ENCODE measurements at places on chromosomes 13 and 19. TPM values are rescaled to one million over a fixed set of nuclear protein-coding genes. Genes with fewer than 3 reads are reported as not detected.

DNA sequence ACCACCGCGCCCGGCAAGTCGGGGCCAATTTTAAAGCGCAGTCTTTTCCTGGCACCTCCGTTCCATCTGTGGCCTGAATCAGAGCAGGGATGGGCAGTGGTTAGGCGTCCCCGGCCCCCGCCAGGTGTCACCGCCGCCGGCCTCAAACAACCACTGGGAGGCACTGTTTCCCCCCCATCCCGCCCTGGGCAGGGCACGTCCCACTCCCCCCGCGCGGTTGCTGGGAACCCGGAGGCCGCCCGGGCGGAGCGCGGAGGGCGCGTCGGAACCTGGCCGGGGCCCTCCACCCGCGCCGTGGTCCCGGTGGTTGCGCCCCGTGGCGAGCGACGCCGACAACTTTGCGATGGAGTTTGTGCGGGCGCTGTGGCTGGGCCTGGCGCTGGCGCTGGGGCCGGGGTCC, at the start of gene GRIN3B:
Gene GRIN3B, plus strand, starts transcription at position 325 of the 400 bp plus-strand sequence. Its CDS starts 19 bp downstream, at position 344.
- DNase-seq = peak; percentile 38

DNA sequence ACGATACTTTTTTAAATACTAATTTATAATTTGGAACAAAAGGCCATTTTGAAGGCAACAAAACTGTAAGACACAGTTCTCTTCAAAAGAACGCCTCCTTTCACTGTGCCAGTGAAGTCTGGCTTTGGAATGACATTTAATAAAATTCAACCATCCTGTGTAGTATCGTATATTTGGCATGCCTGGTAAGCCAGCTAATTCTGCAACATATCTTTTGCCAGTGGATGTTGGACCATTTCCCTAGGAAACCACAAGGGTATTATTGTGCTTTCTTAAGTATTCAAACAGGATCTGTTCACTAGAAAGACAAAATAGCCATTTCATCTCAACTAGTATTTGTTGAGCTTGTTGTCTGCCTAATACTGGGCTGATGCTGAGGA, 111.6 kb downstream of the RGCC start:
- DNase-seq = peak; percentile 48

- DNase-seq = no peak
These were observed 6.2 kb downstream of the PHLDB3 start for GRCh38 chr19:43498233-43498842.

- no peak for DNase-seq
These were observed 213.2 kb upstream of the SOX1 start for GRCh38 chr13:111853721-111854120.

DNA sequence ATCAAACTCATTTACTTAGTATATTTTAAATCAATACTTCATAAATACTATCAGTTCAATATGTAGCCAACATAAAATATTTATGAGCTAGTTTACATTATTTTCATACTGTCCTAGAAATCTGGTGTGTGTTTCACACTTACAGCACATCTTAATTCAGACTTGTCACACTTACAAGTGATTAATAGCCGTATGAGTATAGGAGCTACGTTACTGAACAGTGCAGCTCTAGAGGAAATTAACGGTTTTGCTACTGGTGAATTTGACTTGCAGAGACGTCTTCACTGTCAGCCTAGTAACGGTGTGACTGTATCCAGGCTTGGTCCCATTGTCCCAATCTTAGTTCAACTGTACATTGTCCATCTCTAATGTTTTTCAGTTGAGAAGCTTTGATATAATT, 33.7 kb upstream of the POSTN start:
- no peak for DNase-seq

The FGF14 gene
- total RNA-seq = 0.28 TPM

- DNase-seq = no peak
These were observed 5.8 kb downstream of the UQCR11 start for GRCh38 chr19:1599460-1599846.

DNA sequence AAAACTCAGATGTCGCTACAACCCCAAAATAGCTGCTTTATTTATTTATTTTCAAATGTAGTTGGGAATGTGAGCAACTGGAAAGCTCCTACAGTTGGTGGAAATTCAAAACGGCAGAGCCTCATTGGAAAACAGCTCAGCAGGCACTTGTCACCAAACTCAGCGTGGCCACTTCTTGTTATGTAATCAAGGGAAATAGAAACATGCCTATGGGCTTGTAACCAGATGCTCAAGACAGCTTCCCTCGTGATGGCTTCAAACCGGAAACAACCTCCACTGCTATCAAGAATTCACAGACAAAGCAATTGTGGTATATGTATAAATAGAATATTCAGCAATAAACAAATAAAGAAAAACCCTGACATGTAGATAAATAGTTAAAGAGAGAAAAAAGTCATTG, 627.8 kb upstream of the SLC10A2 start:
- DNase-seq = no peak

The KIR2DL1 gene
- total RNA-seq = not detected

DNA sequence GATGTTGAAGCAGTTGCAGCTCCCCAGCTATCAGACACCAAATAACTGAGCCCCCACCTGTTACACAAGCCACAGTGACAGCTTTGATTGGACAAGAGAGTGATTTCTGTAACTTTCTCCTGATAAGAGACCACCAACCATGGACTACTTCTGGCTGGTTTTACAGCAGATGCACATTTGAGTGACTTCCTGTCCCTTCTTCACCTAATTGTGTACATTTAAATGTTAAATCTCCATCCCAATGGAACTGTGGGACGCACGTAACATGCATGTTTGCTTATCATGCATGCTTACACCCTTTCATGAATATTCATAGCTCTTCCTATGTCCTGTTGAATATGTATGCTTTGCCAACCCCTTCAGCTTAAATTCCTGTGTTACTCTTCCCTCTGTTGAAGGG, 6.0 kb upstream of the TNFSF11 start:
- no peak for DNase-seq

The LMO7 gene
- 99.9 TPM for total RNA-seq

The BRCA2 gene
- 6.6 TPM for total RNA-seq

GRCh38 chr13:39044536-39044935, 6.3 kb downstream of the NHLRC3 start:
- no peak for DNase-seq

The ZNF583 gene
- 3.6 TPM for total RNA-seq

The CADM4 gene
- total RNA-seq = 49.4 TPM
